ENCODE measurements at places on chromosomes 13 and 19. TPM values are rescaled to one million over a fixed set of nuclear protein-coding genes. Genes with fewer than 3 reads are reported as not detected.

DNA sequence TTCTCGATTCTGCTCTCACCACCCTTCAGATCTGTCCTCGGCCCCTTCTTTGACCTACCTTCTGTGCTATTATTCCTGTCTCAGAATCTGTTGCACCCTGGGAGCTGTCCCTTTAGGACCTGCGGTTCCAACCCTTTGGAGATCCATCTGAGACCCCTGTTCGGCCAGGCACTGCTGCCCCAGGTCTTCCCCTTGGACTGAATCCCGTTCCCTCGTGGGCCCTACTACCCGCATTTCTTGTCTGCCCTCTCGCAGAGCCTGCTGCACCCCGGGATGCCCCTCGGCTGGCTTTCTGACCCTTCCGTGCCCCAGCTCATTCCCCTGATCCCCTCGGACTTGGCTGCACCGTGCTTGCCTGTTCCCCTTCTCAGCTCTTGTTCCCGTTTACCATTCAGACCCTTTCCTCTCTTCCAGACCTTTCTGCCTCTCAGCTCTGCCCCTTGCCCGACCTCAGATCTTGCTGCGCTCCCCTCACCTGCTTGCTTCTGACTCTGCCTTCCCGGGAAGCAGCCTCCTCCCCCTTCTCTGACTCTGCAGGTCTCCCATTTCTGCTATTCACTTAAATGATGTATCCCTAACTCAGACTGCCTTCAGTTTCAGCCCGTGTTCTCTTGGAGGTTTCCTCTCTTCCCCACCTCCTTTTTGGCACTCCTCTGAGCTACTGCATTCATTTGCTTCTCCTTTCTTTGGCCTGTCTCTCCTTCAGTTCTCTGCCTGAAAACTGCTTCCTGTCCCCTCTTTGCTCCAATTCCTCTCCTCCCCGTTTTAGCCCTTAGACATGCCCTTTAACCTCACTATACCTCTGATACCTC is 1.1 kb downstream of the ARHGAP35 start:
- no peak for DNase-seq
- H3K4me1 ChIP-seq: peaks cover 15% of the 10 kb centered on the region
- no peak overlapping the region for H3K27ac ChIP-seq
- H3K36me3 ChIP-seq: peaks cover 2% of the 10 kb centered on the region
- H3K4me3 ChIP-seq: no peak overlapping the region
- no peaks in the 10 kb centered on the region for H3K27me3 ChIP-seq

- H3K4me1 ChIP-seq: peaks cover 5% of the 10 kb centered on the region
- no peak overlapping the region for H3K4me3 ChIP-seq
- H3K36me3 ChIP-seq: no peaks in the 10 kb centered on the region
- no peak overlapping the region for H3K27ac ChIP-seq
- peaks cover 7% of the 10 kb centered on the region for H3K27me3 ChIP-seq
These were observed 7.3 kb downstream of the ADGRL1 start for GRCh38 chr19:14198384-14199376.

Gene ADPRHL1
- 2.8 TPM for total RNA-seq

Gene PLIN5
- total RNA-seq: 4.8 TPM

- H3K27me3 ChIP-seq: peaks cover 19% of the 10 kb centered on the region
- DNase-seq: no peak
- H3K4me1 ChIP-seq: peaks cover 14% of the 10 kb centered on the region
- no peaks in the 10 kb centered on the region for H3K36me3 ChIP-seq
These were observed 994 bp downstream of the CCDC194 start for GRCh38 chr19:17393002-17393401.

Gene KLK12
- not detected for total RNA-seq

DNA sequence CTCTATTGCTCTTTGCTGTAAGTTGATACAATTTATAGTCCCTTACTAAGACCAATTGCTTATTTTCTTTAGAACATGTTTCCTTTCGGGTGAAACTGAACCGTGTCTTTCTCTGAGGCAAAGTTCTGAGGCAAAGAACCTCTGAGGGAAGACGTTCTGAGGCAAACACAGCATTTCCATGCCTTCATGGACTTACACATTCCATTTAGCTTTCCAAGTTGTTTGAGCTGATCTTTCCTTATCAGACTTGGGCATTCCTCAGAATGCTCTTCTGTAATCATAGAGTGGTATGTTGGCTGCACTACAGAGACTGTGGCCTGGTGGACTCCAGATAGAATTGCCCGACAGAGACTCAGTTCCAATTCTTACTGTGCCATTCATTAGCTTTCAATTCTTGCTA is 579.1 kb downstream of the KCTD12 start:
- H3K27ac ChIP-seq: no peak overlapping the region
- DNase-seq: no peak
- no peaks in the 10 kb centered on the region for H3K36me3 ChIP-seq
- H3K27me3 ChIP-seq: no peaks in the 10 kb centered on the region

DNA sequence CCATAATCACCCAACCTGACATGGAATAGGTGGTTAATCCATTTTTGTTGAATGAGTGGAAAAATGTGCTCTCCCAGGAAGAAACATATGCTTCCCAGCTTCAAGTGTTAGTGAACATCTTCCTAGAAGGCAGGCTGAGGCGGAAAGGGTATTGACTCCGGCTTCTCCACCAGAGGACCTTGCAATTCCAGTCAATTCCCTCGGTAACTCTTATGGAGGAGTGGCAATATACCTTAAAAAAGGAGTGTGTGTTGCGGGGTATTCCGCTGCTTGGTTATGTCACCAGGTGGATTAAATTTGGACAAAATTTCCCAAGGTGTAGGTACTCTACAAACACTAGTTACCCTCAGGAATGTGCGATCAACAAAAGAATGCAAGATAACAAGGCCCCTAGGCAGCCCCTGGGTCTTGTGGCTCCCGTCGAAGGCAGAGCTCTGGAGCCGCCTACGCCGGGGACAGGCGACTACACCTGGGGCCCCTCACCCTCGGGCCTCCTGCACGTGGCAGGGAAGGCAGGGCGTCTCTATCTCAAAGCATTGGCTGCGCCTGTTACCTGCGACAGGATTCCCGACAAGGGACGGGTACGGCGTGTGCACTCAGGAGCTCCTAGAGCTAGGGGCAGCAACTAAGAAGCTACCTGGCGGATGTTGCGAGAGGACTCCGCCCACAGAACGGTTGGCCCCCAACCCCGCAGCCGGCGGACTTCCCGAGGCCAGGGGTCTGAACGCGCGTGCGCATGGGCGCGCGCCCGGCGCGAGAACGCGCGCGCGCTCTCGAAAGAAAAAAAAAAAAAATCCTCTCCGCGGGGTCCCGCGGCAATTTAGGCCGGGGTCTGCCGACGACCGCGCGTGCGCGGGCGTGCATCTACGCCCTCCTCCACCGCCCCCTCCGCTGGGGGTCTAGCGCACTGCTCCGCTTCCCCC is at the start of gene WDR87:
TSS of gene WDR87 (minus strand) at position 649 of the 923 bp plus-strand sequence. CDS start 8,355 bp downstream, outside the sequence.
- H3K36me3 ChIP-seq: no peaks in the 10 kb centered on the region
- H3K27ac ChIP-seq: peak within 1 kb of the TSS; percentile 93
- peaks cover 29% of the 10 kb centered on the region for H3K4me1 ChIP-seq
- no peaks in the 10 kb centered on the region for H3K27me3 ChIP-seq

Gene HIPK4
- total RNA-seq: 0.30 TPM

- no peak overlapping the region for H3K4me3 ChIP-seq
- no peaks in the 10 kb centered on the region for H3K27me3 ChIP-seq
- DNase-seq: no peak
- H3K27ac ChIP-seq: no peak overlapping the region
These were observed 347.6 kb upstream of the NBEA start for GRCh38 chr13:34594507-34594906.

- no peak overlapping the region for H3K27ac ChIP-seq
- DNase-seq: no peak
- no peaks in the 10 kb centered on the region for H3K27me3 ChIP-seq
- H3K4me3 ChIP-seq: no peak overlapping the region
- peaks cover 6% of the 10 kb centered on the region for H3K4me1 ChIP-seq
These were observed 178.4 kb downstream of the FGF9 start for GRCh38 chr13:21849323-21849722.

Gene ZNF567
- 10.3 TPM for total RNA-seq

- H3K27ac ChIP-seq: no peak overlapping the region
- H3K4me3 ChIP-seq: no peak overlapping the region
- H3K4me1 ChIP-seq: peaks cover 9% of the 10 kb centered on the region
- no peak for DNase-seq
- H3K36me3 ChIP-seq: no peaks in the 10 kb centered on the region
- H3K27me3 ChIP-seq: peaks cover 3% of the 10 kb centered on the region
These were observed 345.7 kb downstream of the MTUS2 start for GRCh38 chr13:29165840-29166239.

GRCh38 chr19:6215701-6216235 is 64.0 kb downstream of the MLLT1 start:
- peaks cover 2% of the 10 kb centered on the region for H3K27me3 ChIP-seq
- H3K4me1 ChIP-seq: peaks cover 14% of the 10 kb centered on the region
- peaks cover 2% of the 10 kb centered on the region for H3K36me3 ChIP-seq
- no peak overlapping the region for H3K4me3 ChIP-seq

DNA sequence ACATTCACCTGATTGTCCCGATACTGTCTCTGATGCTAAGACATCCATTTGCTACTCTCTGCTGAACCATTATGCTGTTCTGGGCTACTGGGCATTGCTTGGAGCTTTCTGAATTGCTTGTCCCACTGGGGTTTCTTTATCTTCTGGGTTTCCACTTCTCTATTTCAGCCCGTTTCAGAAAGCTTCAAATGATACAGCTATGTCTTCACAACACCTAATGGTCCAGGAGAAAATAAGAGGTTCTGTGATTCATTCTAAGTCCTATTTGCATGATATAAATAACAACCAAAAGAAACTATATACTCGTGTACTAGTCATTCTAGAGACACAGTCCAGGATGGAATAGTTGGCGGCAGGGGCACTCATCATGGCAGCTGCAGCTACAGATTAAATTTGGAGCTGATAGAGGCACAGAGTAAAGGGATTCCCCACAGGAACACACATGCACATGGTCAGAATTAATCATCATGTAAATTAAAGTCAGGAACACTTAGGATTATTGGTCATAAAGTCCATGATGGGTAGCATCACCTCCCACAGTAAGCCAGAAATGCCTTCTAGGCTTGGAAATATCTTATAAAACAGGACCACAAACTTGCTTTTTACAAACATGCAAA is 33.3 kb upstream of the SCEL start:
- no peak for DNase-seq
- no peaks in the 10 kb centered on the region for H3K27me3 ChIP-seq
- H3K27ac ChIP-seq: peak overlapping the region; percentile 14

- H3K36me3 ChIP-seq: no peaks in the 10 kb centered on the region
- no peaks in the 10 kb centered on the region for H3K4me1 ChIP-seq
- no peaks in the 10 kb centered on the region for H3K27me3 ChIP-seq
- no peak overlapping the region for H3K4me3 ChIP-seq
- H3K27ac ChIP-seq: no peak overlapping the region
These were observed 1362.1 kb upstream of the ATXN8OS start for GRCh38 chr13:68745502-68745901.

Gene FFAR3
- not detected for total RNA-seq

DNA sequence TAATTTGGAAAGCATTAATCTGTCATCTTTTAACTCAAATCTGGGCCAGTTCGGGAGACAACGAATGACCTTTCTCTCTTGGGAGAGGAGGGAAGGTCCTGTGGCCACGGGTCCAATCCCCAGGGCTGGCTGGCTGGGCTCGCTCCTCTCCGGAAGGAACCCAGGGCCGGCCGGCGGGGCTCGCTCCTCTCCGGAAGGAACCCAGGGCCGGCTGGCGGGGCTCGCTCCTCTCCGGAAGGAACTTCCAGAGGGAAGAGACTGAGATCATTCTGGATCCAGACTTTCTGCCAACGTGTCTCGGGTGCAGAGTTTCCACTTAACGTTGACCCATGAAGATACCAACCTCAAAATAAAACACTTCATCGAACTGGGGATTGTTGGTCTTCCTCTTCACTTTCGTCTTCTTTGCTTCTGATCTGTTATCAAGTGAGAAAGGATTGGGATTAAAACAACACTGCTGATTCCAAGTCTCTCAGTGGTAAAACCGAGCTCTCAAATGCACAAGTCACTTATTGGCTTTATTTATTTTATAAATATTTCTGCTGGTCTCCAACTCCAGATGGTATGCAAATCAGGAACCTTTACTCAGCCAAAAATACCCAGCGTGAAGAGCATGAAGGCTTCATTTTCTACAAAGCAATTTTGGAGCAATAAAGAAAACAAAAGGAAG is 53.3 kb upstream of the C13orf46 start:
- H3K4me1 ChIP-seq: peaks cover 35% of the 10 kb centered on the region
- H3K27me3 ChIP-seq: no peaks in the 10 kb centered on the region
- H3K36me3 ChIP-seq: peaks cover 15% of the 10 kb centered on the region
- no peak for DNase-seq
- H3K4me3 ChIP-seq: no peak overlapping the region

DNA sequence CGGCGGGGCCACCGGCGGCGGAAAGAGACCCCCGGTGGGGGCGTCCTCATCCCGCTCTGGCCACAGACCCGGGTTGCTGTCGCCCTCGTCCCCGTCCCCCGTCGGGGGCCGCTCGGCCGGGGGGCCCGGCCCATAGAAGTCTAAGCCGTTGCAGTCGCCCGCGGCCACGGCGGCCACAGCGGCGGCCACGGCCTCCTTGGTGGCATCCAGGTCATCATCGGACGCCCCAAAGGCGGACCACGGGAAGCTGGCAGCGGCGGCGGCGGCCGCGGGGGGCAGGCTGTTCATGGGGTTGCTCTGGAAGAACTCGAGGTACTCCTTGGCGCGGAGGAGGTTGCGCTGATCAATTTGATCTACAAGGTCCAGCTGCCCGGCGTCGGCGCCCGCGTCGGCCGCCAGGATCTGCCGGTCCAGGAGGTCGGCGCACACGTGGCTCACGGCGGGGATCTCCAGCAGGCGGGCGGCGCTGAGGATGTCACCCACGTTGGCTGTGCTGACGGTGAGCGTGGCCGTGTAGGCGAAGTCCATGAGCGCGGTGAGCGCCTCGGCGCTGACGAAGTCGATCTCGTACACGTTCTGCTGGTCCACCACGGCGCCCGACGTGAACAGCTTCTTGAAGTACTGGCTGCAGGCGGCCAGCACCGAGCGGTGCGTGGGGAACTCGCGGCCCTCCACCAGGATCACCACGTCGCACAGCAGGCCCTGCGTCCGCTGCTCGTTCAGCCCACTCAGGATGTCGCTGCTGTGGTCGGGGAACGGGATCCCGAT is 12.1 kb downstream of the ZBTB7A start:
- DNase-seq: no peak
- H3K4me3 ChIP-seq: no peak overlapping the region
- H3K27ac ChIP-seq: no peak overlapping the region
- peaks cover 17% of the 10 kb centered on the region for H3K4me1 ChIP-seq
- H3K27me3 ChIP-seq: peaks cover 3% of the 10 kb centered on the region

- H3K4me1 ChIP-seq: peaks cover 37% of the 10 kb centered on the region
- peaks cover 6% of the 10 kb centered on the region for H3K27me3 ChIP-seq
- peak overlapping the region; percentile 62 for H3K27ac ChIP-seq
These were observed 2.6 kb downstream of the PTPRS start for GRCh38 chr19:5337708-5338655.

- no peak overlapping the region for H3K4me3 ChIP-seq
- H3K36me3 ChIP-seq: no peaks in the 10 kb centered on the region
- DNase-seq: no peak
- no peaks in the 10 kb centered on the region for H3K27me3 ChIP-seq
- no peak overlapping the region for H3K27ac ChIP-seq
These were observed 177.9 kb downstream of the KATNAL1 start for GRCh38 chr13:30129411-30129810.

- H3K27ac ChIP-seq: no peak overlapping the region
- H3K4me3 ChIP-seq: no peak overlapping the region
- H3K27me3 ChIP-seq: no peaks in the 10 kb centered on the region
- H3K36me3 ChIP-seq: peaks cover 28% of the 10 kb centered on the region
- H3K4me1 ChIP-seq: no peaks in the 10 kb centered on the region
- DNase-seq: no peak
These were observed 767 bp upstream of the ZNF793 start for GRCh38 chr19:37505958-37506386.

Data from neural crest cell (in vitro differentiated cells).